ENCODE measurements at places on chromosomes 11 and 22.
A peak's percentile ranks its signal among the peaks of the same experiment; 100 is the strongest.

- no peak for DNase-seq
Observed at GRCh38 chr22:29224121-29224858, 18.6 kb downstream of the EMID1 start.

GRCh38 chr11:105538588-105538987 is 71.3 kb upstream of the GRIA4 start:
- no peak for DNase-seq

- no peak for DNase-seq
Observed at GRCh38 chr11:65776196-65776595, 4.6 kb downstream of the AP5B1 start.

GRCh38 chr11:116424615-116425261 is 348.0 kb downstream of the BUD13 start:
- no peak for DNase-seq

GRCh38 chr11:119342362-119343130 is 1.9 kb upstream of the C1QTNF5 start:
- DNase-seq, result no peak

DNA sequence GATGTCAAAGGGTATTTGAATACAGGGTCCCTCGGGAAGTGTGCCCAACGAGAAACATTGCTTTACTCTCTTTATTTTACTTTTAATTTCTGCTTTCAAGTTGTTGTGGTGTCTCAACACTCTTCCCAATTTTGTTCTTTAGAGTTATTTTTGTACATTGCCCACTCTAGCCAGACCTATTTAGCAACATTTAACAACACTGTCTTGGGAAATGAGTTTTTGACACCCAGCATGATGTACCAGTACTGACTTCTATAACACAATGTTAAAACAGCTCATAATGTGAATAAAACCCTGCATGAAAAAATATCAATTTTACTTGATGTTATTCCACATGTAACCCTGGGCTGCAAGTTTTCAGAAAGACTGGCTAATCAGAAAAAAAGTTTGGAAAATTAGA is 350.2 kb upstream of the PITPNB start:
- DNase-seq, result no peak

DNA sequence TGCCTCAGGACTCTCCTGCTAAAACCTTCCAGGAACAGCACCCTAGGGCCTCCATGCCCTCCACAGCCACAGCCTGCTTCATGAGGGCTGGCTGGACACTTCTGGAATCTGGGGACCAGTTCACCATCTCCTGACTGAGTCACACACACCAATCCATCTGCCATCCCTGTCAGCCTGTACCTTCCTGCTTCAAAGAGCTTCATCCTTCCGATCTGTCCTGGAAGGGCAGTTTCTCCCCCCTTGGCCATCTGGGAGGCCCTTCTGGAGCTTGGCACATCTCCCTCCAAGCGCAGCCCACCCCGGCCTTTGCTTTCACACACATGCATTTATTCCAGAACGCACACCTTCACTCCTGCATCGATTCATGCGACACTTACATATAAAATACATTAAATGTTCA is 13.0 kb downstream of the APBB1 start:
- no peak for DNase-seq

DNA sequence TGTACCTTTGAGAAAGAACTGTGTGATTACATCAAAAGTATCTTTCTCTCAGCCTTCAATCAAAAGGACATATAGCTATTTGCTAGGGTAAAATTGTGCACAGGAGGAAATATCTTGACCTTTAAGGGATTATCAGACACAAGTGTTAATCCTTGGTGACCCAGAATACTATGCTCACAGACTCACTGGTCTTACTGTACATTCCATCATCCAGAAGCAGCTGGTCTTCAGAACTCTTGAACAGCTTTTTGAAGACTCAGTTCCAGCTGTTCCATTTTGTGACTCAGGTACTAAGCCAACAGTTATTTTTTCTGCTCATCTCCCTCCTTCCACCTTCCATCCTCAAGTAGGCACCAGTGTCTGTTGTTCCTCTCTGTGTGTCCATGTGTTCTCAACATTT is 19.8 kb downstream of the ZBED5 start:
- DNase-seq, result no peak

- no peak for DNase-seq
Observed at GRCh38 chr11:126633330-126633729, 277.8 kb downstream of the ST3GAL4 start.

GRCh38 chr11:57936050-57936418 is 87.6 kb upstream of the OR9Q1 start:
- DNase-seq, result no peak

- DNase-seq, result peak; percentile 32
Observed at GRCh38 chr11:14969901-14970323, 2.2 kb downstream of the CALCA start.

- DNase-seq, result no peak
Observed at GRCh38 chr11:5303626-5304025, 1.9 kb upstream of the OR51B4 start.

DNA sequence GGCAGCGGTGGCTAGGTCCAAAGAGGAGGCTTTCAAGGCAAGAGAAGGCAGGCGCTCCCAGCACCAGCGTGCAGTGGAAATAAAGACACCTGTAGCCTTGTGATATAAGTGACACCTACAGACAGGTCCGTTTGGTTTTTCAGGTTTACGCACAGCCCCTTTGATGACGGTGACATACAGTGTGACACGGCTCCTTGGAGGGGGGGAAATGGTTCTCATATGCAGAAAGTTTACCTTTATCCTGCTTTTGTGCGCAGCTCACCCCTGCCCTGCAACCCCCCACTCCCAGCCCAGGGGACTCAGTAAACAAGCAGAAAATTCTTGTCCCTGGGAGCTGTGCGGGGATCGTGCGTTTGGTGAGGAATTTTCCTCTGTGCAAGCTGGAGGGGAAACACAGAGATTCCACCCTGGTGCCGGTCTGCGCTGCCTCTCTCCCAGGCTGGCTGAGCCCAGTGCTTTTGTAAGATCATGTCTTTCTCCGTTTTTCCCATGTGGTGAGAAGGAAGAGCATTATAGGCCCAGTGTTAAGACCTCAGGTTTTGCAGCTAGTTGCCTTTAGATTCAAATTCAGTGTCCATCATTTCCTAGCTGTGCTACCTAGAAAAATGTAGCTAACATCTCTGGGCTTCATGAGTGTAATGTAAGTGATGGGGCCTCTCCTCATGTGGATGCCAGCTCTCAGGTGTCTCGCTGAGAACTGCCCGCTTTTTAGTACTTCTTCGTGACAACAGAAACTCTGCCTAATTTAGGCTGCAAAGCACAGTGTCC is at the start of gene ELF5:
TSS of gene ELF5 (minus strand) at position 113 of the 768 bp plus-strand sequence. CDS start 8,045 bp downstream, outside the sequence.
- no peak for DNase-seq

DNA sequence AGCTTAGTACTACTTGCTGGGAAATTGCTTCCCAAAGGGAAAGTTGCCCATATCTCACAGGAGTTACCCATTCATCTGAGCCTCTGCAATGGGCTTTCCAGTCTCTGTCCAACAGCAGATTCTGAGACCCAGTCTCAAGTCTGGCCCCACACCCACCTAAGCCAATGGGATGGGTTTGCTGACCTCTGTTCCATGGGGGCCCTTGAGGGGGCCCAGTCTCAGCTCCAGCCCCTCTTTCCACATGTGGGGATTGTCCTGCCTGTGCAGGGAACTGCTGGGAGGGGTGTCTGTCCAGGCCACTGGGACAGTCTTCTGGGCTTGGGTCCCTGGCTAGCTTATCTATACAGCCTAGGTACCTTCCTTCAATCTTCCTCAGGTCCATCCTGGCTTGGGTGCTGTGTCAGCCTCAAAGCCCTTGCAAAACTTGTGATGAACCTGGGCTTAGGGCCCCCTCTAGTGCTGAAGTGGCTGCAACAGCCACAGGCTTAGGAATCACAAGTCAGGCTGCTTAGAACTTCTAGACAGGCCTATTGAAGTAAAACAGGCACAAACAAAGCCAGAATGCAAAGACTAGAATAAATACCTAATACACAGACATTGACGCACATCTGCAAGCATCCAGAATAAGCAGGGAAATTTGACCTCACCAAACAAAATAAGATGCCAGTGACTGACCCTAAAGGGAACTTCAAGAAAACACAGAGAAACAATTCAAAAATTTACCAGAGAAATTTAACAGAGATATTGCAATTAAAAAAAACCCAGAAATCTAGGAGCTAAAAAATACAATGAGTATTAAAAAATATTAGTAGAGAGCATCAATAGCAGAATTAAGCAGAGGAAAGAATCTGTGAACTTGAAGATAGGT is 11.7 kb upstream of the PATL1 start:
- DNase-seq, result peak; percentile 64

All from CD8-positive, alpha-beta T cell (primary cell).